ENCODE measurements at places on chromosomes 4 and X.
A peak's percentile ranks its signal among the peaks of the same experiment; 100 is the strongest.

- no peak for DNase-seq
Measured at GRCh38 chr4:100486496-100486895, 31.3 kb downstream of the EMCN start.

GRCh38 chrX:72340626-72341025 is 34.9 kb upstream of the CITED1 start:
- no peak for DNase-seq

GRCh38 chr4:15005474-15006115 is 3.3 kb downstream of the CPEB2 start:
- no peak for DNase-seq

DNA sequence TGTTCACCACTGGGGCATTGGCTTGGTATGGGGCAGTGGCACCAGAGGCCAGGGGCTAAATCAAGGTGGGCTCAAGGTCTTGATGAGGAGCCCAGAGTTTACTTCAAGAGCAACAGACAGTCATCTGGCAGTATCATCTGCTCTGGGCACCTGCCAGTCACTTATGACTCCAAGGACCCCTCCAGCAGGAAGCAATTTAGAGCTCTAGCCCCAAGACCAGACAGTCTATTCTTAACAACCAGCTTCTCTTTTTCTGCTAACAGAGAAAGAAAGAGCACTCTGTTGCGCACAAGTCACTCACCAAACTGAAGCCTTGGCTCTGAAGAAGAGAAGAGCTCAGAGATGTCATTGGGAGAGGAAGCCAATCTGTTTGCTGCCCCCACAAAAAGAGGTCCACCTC is 309.2 kb downstream of the HS3ST1 start:
- no peak for DNase-seq

GRCh38 chr4:13202701-13203100 is 281.4 kb downstream of the RAB28 start:
- no peak for DNase-seq

- DNase-seq = peak; percentile 49
Measured at GRCh38 chrX:40158036-40158706, 60.4 kb upstream of the BCOR start.

GRCh38 chrX:77444545-77444944 is 2.6 kb upstream of the FGF16 start:
- no peak for DNase-seq

DNA sequence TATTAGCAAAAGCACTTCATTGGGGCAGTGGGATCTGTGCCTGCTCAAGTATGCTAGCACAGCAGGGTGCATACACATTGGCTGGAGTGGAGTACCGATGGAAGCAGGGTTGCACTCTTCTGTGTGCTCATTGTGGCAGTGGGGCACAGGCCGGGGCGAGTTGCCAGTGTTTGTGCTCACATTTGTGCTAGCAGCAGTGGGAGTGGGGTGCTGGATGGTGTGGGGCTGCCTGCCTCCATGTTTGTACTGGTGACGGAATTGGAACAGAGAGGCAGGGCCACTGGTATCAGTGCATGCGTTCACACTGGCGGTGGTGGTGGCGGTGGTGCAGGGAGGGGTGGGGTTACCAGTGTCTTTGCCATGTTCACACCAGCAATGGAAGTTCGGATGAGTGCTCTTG is 138.0 kb downstream of the POU4F2 start:
- no peak for DNase-seq

GRCh38 chr4:97525236-97525635 is 618.0 kb downstream of the STPG2 start:
- DNase-seq = no peak

GRCh38 chr4:171067422-171067821 is 745.8 kb upstream of the GALNTL6 start:
- DNase-seq = no peak

GRCh38 chr4:76614589-76614988 is 179.6 kb downstream of the SHROOM3 start:
- no peak for DNase-seq

DNA sequence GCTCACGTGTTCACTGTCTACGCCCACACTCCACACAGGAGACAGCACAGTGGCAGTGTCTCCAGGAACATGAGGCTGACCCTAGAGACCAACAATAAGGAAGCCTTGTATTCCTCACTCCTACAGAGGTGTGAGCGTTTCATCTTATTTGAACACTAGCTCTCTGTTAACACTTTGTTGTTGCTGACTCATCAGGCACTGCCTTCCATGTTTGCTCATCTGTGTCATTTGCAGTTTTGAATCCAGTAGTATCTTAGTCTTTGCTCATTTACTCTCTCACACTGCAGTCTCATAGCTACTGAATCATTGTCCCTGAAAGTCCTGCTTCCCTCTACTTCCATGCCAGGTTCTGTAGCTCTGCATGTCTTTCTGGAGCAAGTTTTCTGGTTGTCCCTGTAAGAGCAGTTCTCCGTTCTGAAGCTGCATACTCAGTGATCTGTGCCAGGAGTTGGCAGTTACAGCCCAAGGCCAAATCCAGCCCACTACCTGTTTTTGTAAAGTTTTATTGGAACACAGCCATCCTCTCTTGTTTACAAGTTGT is 80.3 kb upstream of the DCLK2 start:
- DNase-seq = peak; percentile 9

GRCh38 chrX:119015407-119016237 is 41.2 kb downstream of the LONRF3 start:
- DNase-seq = peak; percentile 48

- no peak for DNase-seq
Measured at GRCh38 chr4:11138964-11139363, 289.7 kb downstream of the HS3ST1 start.

GRCh38 chr4:2339458-2340271 is 77.8 kb upstream of the MXD4 start:
- DNase-seq = no peak

DNA sequence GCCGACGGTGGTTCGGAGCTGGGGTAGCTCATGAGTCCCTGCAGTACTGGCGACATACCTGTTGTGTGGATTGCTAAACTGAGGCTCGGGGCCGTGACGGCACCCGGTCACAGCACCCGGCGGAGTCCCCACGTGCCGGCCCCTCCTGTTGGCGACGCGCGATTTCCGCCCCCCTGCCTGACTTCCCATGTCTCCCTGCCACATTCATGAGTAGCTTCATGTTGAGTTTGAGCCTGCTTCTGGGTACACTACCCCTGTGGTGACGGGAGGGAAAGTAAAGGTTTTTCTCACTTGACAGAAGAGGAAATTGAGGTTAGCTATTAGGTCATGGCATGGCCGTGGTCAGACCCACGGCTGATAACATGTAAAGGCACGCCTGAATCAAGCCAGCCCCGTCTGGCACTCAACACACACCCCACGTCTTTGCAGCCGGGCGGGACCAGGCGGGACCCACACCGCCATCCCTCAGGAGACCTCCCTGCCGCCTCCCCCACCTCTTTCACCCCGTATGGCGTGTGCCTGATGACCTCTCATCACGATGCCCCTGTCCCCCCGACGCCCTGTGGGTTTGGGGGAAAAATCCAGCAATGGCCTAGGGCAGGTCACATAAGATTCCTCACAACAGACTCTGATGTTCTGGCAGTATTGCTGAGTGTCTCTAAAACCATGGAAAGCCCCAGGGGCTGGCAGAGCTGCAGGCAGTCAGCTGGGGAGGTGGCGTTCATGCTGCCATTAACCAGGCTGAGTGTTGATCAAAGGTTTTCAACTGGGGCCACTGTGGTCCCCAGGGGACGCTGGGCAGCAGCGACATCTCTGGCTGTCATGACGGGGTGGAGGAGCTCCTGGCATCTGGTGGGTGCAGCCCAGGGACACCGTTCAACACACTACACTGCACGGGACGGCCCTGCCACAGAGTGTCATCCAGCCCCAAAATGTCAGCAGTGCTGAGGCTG is 29.2 kb downstream of the P2RY8 start:
- DNase-seq = peak; percentile 43

DNA sequence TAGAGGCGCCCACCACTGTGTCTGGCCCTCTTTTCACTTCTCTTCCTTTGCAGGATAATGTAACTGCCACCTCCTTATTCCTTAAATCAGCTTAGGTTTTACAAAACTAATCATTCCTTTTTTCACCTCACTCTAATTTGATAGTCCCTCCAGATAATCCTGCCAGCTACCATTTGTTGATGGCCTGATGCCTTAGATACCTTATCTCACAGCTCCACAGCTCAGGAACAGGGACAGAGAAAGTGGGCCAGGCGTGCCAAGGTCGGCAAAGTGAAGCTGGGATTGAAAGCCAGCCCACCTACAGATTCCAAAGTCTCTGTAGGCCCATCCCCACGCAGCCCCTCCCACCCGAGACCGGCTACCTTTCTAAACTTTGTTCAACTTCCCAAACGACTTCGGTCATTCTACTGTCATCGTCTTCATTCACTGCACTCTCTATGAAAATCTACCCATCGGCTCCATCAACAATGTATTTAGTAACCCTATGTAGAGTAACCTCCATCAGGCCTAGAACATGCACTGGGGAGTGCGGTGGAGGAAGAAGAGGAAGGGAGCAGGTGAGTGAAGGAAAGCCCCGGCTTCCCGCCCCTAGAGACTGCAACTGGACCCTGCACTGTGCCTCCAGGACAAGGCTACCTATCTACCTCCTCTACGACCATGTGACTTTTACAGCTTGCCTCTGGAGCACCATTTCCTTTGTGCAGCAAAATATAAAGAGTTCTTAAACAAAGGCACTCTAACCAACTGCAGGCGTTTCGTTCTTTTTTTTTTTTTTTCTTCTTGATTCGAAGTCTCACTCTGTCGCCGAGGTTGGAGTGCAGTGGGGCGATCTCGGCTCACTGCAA is 1.5 kb downstream of the CASP6 start:
- DNase-seq = peak; percentile 6

GRCh38 chr4:3148926-3149325 is 74.4 kb downstream of the HTT start:
- no peak for DNase-seq

- peak; percentile 11 for DNase-seq
Measured at GRCh38 chrX:47958761-47959342, 44.9 kb downstream of the ZNF182 start.

GRCh38 chr4:75821966-75822365 is 80.3 kb downstream of the PPEF2 start:
- DNase-seq = no peak

GRCh38 chr4:5403746-5404497 is 304.4 kb downstream of the EVC2 start:
- no peak for DNase-seq

- DNase-seq = no peak
Measured at GRCh38 chrX:155962906-155963305, 34.6 kb upstream of the IL9R start.

DNA sequence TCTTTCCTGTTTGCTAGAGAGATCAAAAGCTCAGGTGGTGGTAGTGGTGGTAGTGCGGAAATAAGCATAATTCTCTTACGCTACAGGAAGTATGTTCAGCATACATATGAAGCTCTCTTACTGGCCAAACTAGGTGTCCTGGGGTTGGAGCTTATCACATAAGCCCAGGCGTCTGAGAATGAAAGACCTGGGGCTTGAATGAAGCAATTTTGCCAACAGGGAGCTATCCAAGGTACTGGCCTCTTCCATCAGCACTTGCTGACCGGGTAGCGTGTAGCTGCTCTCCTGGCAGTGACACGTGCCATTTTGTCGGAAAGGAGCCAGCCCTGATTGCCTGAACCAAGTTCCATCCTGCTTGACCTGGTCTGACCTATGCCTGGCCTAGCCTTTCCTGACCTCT is 65.9 kb upstream of the HPF1 start:
- DNase-seq = peak; percentile 4

DNA sequence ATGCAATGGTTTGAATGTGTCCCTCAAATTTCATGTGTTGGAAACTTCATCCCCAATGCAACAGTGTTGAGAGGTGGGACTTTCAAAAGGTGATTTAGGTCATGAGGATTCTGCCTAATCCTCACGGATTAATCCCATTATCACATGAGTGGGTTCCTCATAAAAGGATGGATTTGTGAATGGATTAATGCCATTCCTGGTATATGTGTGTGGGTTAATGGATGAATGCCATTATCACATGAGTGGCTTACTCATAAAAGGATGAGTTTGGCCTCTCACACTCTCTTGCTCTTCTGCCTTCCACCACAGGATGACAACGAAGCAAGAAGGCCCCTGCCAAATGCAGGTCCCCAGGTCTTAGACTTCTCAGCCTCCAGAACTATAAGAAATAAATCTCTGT is 30.5 kb upstream of the NEUROG2 start:
- DNase-seq = no peak

GRCh38 chr4:47510506-47511143 is 25.6 kb downstream of the ATP10D start:
- DNase-seq = no peak

DNA sequence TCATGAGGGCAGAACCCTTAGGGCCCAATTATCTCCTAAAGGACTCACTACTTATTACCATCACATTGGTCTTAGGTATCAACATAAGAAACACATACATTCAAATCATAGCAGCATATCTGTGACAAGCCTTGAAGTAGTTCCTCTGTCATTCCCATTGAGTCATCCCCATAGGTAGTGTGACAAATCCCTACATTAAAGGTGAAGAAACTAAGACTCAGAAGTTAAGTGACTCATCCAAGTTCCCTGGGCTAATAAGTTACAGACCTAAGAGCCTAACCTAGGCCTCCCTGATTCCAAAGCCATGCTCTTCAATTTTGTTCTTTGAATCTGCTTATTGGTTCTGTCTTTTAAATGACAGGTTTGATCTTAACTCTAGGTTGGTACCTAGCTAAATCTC is 58.2 kb downstream of the CD38 start:
- no peak for DNase-seq

GRCh38 chr4:105225500-105225899 is 78.8 kb downstream of the TET2 start:
- no peak for DNase-seq

GRCh38 chrX:150935467-150935866 is 37.0 kb upstream of the CD99L2 start:
- DNase-seq = no peak

- DNase-seq = no peak
Measured at GRCh38 chr4:4680758-4681157, 138.9 kb upstream of the STX18 start.

- no peak for DNase-seq
Measured at GRCh38 chrX:150446151-150446550, 83.0 kb downstream of the MAMLD1 start.

DNA sequence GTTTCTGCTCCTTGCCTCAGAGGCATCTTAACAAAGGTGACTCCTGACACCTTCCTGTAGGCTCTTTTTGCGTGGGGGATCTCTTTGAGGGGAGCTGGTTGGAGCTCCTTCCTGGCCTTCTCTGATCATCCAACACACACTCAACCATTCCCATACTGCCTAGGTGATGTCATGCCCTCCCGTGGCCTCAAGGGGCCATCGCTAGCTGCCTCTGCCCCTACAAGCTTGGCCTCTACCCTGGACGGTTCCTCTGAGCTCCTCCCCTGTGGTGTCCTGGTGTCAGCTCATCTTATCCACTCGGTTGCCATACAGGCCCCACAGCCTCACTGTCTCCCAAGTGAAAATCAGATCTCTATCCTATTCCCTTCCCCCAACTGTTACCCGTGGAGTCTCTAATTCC is 13.7 kb upstream of the ZNF185 start:
- DNase-seq = no peak

- DNase-seq = no peak
Measured at GRCh38 chr4:153082322-153083301, 121.6 kb upstream of the TRIM2 start.

GRCh38 chrX:69028761-69029120 is 136.5 kb downstream of the PJA1 start:
- DNase-seq = no peak

GRCh38 chrX:73478961-73479360 is 32.1 kb downstream of the CDX4 start:
- DNase-seq = no peak

- no peak for DNase-seq
Measured at GRCh38 chr4:1044469-1045192, 33.2 kb downstream of the FGFRL1 start.

- DNase-seq = no peak
Measured at GRCh38 chr4:15020502-15021286, 18.4 kb downstream of the CPEB2 start.

Data from activated T-cell treated with anti-CD3 and anti-CD28 coated beads, Interleukin-2, amount 50 U/mL, for 72 hours (primary cell).